ENCODE measurements at places on chromosomes 1 and 21. TPM values are rescaled to one million over a fixed set of nuclear protein-coding genes. Genes with fewer than 3 reads are reported as not detected.

Gene PGBD5
- total RNA-seq = 37.8 TPM

Gene FCN3
- not detected for total RNA-seq

Gene ALPL
- total RNA-seq = 0.93 TPM

Gene LAMC2
- total RNA-seq = 498 TPM

Gene CNKSR1
- 28.1 TPM for total RNA-seq

Gene NUF2
- 33.1 TPM for total RNA-seq

Gene NPPA
- not detected for total RNA-seq

Gene SLX9
- total RNA-seq = 28.6 TPM

Gene CLDN8
- 0.45 TPM for total RNA-seq

Gene FAM72B
- total RNA-seq = 9.6 TPM

Gene CSMD2
- not detected for total RNA-seq

Gene RSPH1
- total RNA-seq = 3.3 TPM

Gene VCAM1
- total RNA-seq = 1.4 TPM

Gene UMODL1
- 0.22 TPM for total RNA-seq

Gene CD52
- not detected for total RNA-seq

Gene TOMM20
- 120 TPM for total RNA-seq

Gene CELA2B
- not detected for total RNA-seq

Gene CFAP74
- total RNA-seq = not detected

Gene RXFP4
- total RNA-seq = not detected

Gene PLPPR5
- total RNA-seq = not detected

Gene CCT3
- total RNA-seq = 598 TPM

Gene PLA2G5
- not detected for total RNA-seq

Gene CTSK
- 5.9 TPM for total RNA-seq

Gene SETSIP
- not detected for total RNA-seq

Gene NUP210L
- total RNA-seq = not detected

Gene CFAP141
- total RNA-seq = not detected

Gene SLC26A9
- 7.6 TPM for total RNA-seq

Gene SLFNL1
- total RNA-seq = 0.52 TPM

Gene CYYR1
- total RNA-seq = not detected

Gene ZSCAN20
- total RNA-seq = 8.2 TPM

Gene SPRR1B
- 3.1 TPM for total RNA-seq

Gene SLAMF7
- total RNA-seq = 8.4 TPM

Gene OR2L3
- total RNA-seq = not detected

Measured in Calu3 (cell line).